ENCODE measurements at places on chromosomes 6 and 20.

DNA sequence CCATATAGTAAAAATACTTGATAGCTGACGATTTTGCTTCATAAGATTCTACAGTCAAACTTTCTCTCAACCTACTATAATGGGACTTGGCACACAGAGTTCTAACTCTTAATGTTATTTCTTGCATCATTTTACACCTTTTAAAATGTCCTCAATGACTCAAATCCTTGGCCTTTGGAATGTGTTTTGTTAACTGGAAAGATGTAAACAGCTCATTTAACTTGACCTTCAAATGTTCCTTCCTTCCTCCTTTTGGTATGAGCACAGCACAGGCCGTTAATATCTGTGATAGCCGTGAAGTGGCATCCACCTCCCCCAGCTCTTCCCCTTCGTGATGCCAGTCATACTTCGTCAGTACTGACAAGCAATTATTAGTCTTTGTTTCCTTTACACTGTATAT is 972.0 kb upstream of the CITED2 start:
- DNase-seq: no peak

DNA sequence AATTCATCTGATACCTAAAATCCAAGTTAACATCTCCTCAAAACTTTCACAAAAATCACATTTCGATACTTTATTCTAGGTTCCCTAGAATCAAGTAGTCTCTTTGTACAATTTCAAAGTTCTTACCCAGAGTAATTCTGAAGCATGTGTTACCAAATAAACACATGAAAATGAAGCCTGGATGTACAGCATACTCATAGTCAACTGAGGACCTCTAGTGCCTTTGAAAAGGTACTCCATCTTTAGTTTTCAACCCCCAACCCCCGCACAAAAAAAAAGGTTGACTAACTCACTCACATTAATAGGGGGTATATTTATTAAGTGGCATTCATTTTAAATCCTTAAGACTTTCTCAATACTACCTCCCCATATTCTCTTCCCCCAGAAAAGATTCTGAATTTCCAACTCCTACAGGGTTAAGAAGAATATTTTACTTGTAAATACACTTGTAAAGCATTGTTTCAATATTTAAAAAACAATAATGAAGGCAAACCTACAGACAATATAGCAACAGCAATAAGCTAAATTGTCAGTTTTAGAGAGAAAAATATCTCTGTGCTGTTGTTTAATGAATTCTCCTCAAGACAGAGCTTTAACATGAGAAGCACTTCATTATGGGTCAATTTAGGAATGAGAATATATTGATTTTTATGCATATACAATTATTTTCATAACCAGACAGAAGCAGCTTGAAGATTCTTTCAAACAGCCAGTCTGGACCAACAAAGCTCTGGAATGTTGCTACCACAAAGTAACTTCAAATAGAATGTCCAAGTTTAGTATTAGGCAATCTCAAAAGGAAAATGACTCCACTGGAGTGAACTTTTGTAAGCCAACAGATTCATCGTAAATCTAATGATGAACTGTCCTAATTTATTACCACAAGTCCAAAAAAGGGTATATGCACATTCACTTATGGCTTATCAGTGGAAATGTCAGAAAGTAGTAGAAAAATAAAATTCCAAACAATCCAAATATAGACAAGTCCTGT is 3.3 kb downstream of the PLN start:
- DNase-seq: no peak

DNA sequence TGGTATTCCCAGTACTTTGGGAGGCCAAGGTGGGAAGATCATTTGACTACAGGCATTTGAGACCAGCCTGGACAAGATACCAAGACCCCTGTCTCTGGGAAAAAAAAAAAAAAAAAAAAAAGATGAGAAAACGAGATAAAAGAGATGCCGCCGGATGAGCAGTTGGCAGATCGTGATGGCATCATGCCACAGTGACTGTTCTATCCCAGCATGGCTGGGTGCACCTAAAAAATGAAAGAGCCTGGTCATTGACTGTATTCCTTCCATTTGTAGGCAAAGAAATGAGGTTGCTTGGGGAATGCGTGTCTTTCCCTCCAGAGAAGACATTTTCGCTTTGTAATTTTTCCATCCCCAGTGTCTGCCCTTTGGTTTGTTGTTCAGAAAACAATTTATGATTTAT is 12.9 kb downstream of the AKAP12 start:
- no peak for DNase-seq

GRCh38 chr6:92147246-92147645 is 1272.1 kb downstream of the EPHA7 start:
- DNase-seq: no peak

DNA sequence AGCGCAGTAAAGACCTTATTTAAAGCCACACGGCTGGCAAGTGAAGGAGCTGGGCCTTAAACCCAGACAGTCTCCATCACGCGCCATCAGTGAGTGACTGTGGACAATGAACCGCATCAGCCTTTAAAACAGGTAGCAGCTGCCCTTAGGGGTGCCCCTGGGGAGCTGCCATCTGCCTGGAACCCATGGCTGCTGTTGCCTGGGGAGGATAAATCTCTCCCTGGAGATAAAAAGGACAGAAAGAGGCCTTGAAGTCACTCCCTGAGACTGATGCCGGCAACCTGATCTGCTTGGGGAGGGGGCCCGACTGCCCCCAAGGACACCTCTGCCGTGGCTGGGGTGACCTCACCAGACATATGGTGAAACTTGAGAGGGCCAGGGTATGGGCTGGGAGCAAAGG is 73.5 kb downstream of the PREX1 start:
- DNase-seq: no peak

DNA sequence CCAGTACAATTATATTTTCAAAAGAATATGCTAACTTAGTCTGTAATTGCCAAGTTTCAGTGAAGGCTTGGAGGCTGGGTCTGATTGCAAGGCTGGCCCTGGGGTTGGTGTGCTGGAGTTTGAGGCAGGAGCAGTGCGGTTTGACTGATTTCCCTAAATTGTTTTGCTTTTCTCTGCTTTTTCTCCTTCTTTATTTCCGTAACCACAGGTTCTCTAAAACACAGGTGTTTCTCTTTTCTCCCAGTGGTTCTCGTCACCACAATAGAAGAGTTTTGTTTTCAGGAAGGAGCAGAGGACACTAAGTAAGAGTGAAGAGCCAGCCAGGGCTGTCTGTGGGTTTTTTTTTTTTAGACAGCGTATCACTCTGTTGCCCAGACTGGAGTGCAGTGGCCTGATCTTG is 8.2 kb upstream of the SNX9 start:
- DNase-seq: no peak

GRCh38 chr6:73145690-73146089 is 79.6 kb downstream of the KHDC1L start:
- DNase-seq: no peak

- no peak for DNase-seq
Observed at GRCh38 chr6:155347800-155348199, 33.5 kb upstream of the TFB1M start.

- DNase-seq: no peak
Observed at GRCh38 chr6:154738551-154738961, 5.3 kb downstream of the SCAF8 start.

- peak; percentile 35 for DNase-seq
Observed at GRCh38 chr20:38426006-38426897, 8.9 kb downstream of the SNHG17 start.

DNA sequence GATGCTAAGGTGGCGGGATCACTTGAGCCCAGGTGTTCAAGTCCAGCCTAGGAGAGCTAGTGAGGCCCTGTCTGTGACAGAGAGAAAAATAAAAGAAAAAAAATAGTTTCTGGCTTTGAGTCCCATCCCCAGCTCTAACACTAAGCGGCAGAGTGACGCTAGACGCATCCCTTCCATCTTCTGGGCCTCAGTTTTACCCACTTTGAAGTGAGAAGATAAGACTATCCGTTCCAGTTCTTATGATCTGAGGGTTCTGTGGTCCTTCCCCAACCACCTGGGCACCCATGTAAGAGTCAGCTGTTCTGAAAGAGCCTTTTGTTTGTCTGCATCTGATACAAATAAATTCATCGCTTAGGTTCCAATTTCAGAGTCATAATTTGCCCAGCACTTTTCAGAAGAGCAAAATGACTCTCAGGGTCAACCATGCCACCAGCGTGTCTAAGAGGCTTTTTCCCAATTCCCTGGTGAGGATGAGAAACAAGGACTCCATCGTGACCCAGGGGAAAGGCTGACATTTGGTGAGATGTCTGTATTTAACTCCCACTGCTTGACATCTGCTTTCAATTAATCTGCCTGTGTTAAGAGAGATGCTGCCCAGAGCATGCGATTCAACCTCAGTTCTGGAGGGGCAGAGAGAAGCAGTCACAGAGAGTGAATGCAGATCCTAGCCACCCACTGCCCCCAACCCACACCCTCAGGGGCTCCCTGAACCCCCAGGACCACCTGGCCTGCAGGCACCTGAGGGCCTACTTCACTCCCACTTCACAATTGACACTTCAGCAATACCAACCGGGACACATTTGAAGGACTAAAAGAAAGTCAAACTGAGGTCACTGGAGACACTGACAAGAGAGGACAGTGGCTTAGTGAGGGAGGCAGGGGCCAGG is 131.6 kb upstream of the TOP1 start:
- no peak for DNase-seq

DNA sequence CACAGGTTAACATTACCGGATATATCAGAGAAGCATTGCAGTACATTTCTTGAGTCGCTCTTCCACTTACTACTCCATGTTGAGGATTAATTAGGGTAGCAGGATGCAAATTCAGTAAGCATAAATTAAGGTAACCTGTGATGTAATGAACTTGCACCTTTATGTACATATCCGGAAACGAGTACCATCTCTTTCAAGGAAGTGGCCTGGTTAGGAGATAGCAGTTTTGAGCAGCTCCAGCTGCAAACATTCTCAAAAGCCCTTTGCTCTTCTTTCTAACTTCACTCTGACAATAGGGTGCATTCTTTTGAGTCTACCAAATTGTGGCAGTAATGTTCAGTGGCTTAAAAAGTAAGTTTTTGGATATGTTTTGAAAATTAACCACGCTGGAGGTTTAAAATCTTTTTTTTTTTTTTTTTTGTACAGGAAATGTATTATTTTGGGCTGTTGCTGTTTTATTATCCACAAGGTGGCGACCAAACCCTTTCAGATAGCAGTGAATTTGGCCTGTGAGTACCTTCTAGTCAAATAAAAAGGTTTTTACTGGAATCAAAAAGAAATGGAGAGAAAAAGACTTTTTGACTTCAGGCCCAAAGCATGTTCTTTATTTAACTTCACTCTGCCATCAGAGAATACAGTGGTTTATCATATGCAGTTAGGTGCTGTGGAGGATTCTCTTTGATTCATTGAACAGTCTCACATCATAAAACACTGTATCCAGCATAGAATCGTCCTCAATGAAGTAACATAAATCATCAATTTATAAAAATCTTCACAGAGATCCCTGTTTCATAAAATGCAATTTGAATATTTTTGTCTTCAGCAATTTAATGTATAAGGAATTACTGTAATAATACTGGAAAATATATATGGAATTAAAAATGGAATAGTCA is 8.9 kb downstream of the FAM217B start:
- DNase-seq: no peak

DNA sequence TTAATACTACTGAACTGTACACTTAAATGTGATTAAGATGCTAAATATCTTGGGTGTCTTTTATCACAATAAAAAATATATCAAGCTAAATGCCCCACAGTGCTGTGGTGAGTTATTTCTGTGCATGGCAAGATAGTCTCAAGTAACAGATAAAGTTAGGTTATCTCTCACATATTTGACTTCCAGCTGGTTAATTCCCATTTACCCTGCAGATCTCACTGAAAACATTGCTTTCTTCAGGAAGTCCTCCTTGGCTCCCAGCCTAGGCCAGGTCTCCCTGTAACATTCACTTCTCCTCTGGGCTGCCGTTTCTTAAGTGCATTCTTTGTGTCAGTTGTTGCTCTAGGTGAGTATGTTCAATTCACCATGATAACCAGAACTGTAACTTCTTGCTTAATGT is 59.1 kb downstream of the SLC22A1 start:
- no peak for DNase-seq

DNA sequence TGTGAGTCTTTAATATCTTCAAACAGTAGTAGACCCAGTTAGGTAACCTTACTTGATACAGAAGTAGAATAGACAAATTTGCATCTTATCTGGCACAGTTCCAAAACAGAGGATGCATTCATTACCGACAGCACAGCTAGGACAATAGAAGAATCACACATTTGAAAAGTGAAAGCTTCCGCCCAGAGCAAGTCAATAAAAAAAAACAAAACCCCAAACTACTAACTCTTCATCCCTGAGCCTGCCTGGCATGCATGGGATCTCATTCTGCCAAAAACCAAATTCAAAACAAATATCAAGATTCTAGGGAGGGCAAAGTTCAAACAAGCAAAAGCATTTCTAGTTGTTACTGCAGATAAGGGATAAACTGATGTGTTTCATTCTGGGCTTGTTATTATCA is 235.4 kb downstream of the BTBD9 start:
- DNase-seq: no peak
